Upper lobe of left lung (tissue), 6 donors: ENCODE measurements at places on chromosomes 4 and X. TPM values are rescaled to one million over a fixed set of nuclear protein-coding genes. Genes with fewer than 3 reads are reported as not detected.

The RADX gene
- total RNA-seq, result 21.9 TPM

The GAGE2A gene
- total RNA-seq, result not detected

The TMSB15C gene
- total RNA-seq, result 0.72 TPM

The SLC6A14 gene
- total RNA-seq, result 3.2 TPM

The MYOZ2 gene
- not detected for total RNA-seq

The TMEM47 gene
- 29.9 TPM for total RNA-seq

The BMX gene
- total RNA-seq, result 4.2 TPM

The HNRNPDL gene
- total RNA-seq, result 153 TPM

The GPR34 gene
- total RNA-seq, result 1.6 TPM

The DLG3 gene
- 15.7 TPM for total RNA-seq
